Activated T-cell treated with anti-CD3 and anti-CD28 coated beads, Interleukin-2, amount 50 U/mL, for 72 hours (primary cell): ENCODE measurements at places on chromosomes 1 and 21. TPM values are rescaled to one million over a fixed set of nuclear protein-coding genes. Genes with fewer than 3 reads are reported as not detected.

DNA sequence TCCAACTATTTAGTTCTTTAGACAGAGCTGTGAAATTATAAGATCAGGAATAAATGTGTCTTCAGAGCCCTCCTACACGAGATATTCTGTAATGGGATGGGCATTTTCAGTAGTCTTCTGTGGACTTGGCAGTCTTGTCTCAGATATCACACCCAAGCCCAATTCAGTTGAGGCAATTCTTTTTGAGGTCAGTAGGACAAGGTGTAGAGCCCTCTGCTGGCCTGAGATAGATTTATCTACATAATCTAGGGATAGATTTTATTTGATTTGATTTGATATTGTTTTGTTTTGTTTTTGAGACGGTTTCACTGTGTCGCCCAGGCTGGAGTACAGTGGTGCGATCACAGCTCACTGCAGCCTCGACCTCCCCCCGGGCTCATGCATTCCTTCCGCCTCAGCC is 77.5 kb downstream of the FMN2 start:
- DNase-seq: no peak

GRCh38 chr1:66938613-66939012 is 13.8 kb downstream of the MIER1 start:
- no peak for DNase-seq

DNA sequence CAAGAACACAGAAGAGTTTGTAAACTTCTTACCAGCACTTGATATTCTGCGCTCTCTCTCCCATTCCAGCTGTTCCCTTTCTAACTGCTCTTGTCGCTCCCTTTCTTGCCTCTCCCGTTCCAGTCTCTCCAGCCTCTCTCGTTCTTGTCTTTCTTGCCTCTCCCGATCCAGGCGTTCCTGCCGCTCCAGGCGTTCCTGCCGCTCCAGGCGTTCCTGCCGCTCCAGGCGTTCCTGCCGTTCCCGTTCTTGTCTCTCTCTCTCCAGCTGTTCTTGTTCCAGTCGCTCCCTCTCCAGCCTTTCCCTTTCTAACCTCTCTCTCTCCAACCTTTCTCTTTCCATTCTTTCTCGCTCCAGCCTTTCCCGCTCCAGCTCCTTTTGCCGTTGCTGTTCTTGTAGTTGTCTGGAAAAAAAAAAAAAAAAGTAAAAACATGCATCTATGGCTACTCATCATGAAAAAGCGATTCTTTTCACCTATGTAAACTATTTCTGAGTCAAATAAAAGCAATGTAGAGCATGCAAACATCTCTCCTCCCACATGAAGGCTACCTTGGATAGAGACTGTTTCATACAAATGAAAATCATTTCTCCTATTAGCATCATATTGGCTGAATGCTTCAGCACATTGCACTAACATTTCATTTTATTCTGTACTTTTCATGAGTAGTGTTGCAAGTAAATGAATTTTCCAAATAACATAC is 91.5 kb upstream of the LBR start:
- no peak for DNase-seq

GRCh38 chr1:92933459-92933858 is 27.8 kb downstream of the DIPK1A start:
- DNase-seq: no peak

DNA sequence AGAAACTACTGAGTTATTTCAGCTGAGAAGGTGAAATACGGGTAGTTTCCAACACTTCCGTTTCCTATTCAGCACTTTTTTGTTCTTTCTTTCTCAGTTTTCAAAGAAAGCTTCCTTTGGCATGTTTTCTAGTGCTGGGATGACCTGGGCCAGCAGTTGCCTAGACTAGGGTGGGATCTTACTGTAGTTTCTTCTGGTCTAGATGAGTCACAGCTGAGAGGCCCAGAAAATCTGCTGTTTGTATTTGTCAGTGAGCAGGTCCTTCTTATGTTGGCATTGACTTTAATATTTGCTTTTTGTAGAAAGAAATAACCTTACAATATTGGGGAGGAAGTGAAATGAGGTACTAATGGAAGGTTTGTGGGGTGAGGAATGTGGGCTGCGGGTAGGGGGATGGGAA is 22.2 kb downstream of the C1orf21 start:
- DNase-seq: no peak

- DNase-seq: no peak
Observed at GRCh38 chr1:1915911-1916840, 1.1 kb downstream of the CALML6 start.

GRCh38 chr1:212229654-212230053 is 55.6 kb upstream of the PPP2R5A start:
- DNase-seq: no peak

GRCh38 chr1:110477041-110477440 is 26.1 kb downstream of the PROK1 start:
- no peak for DNase-seq

Gene ZNF593OS
- total RNA-seq: not detected

Gene ASCL5
- total RNA-seq: 0.16 TPM

Gene GJB3
- total RNA-seq: not detected

Gene KPNA6
- 63.3 TPM for total RNA-seq

Gene CYP4Z1
- total RNA-seq: not detected

Gene OR10Z1
- total RNA-seq: not detected

Gene CFAP141
- total RNA-seq: not detected
